ENCODE measurements at places on chromosomes 4 and X.

DNA sequence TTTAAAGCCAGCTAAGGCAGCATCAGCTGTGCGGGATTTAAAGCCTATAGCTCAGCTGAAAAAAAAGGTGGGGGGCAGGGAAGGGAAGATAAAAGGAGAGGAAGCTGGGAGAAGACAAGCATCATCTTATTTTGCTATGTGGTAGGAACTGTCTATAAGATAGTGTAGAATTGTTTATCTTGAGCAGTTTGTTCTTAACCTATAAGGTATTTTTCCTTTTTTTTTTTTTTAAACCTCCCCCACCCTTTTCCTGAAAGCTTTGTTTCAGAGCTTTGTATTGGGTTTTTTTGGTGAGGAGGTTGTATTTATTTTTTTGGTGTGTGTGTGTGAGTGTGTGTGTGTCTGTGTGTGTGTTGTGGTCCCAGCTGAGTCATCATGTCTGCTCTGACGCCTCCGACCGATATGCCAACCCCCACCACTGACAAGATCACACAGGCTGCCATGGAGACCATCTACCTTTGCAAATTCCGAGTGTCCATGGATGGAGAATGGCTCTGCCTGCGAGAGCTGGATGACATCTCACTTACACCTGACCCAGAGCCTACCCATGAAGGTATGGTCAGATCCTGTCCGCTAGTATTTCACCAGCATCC is 531 bp downstream of the RUFY3 start:
- no peak for DNase-seq

DNA sequence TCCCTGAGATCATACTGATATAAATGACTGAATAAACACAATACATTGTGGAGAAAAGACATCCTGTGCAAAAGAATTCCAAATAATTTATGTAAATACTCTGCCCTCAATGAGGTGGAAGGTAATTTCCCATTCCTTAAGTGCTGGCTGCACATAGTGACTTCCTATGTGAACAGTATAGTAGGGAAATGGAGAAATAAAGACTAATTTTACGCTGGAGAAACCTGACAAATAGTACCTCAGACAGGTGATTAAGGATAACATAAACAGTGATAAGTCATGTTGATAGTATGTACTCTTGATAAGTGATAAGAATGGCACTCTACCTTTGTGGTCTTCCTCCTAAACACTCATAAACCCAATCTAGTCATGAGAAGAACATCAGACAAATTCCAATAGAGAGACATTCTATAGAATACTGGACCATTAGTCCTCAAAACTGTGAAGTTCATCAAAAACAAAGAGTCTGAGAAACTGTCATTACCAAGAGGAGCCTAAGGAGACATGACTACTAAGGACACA is 274.0 kb downstream of the CHIC1 start:
- no peak for DNase-seq

- peak; percentile 29 for DNase-seq
Observed at GRCh38 chr4:89712141-89712540, 124.8 kb downstream of the SNCA start.

- no peak for DNase-seq
Observed at GRCh38 chrX:639151-639550, 8.6 kb downstream of the SHOX start.

DNA sequence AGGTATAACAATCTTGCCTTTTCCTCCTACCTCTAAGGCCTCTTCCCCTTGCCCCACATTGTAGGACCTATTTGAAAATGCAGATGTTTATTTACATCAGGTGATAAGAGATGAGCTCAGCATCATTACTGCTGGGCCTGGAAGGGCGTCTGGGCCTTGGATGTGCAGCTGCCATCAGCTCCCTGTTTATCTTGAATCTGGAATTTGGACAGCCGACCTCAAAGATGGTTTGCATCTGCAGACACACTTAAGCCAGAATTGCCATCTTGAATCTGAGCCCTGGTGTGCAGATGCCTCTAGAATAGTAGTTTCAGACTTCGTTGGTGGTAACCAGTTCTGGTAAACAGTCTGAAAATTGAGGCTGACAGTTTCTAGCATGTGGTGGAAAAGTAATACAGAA is 59.0 kb downstream of the FAM193A start:
- no peak for DNase-seq

GRCh38 chrX:15073313-15073712 is 196.6 kb downstream of the ASB9 start:
- no peak for DNase-seq

- no peak for DNase-seq
Observed at GRCh38 chrX:117998171-117998570, 118.4 kb downstream of the KLHL13 start.

GRCh38 chr4:126564283-126564854 is 1068.4 kb upstream of the INTU start:
- no peak for DNase-seq

GRCh38 chrX:12405306-12405705 is 267.0 kb downstream of the FRMPD4 start:
- no peak for DNase-seq

GRCh38 chrX:132086672-132087071 is 41.1 kb downstream of the FRMD7 start:
- DNase-seq: no peak
